Activated CD4-positive, alpha-beta T cell treated with anti-CD3 and anti-CD28 coated beads, Interleukin-2, amount 50 U/mL, for 4 hours (primary cell): ENCODE measurements at places on chromosomes 11 and 22.
A peak's percentile ranks its signal among the peaks of the same experiment; 100 is the strongest.

DNA sequence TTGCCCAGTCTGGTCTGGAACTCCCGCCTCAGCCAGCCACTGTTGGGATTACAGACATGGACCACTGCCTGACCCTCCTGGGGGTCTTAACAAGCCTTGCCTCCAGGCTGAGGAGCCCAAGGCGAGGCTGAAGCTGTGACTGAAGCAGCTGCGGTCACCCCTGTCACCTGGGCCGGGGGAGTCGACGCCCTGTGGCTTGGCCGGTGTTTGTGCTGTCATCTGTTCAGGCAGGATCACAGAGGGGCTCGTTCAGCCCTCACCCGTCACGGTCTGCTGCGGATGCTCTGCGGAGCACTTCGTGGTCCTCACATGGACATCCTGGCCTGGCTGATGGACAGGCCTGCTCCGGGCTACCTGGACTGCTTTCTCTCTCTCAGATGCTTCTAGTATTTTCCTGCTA is 23.8 kb downstream of the TRMU start:
- DNase-seq = no peak

DNA sequence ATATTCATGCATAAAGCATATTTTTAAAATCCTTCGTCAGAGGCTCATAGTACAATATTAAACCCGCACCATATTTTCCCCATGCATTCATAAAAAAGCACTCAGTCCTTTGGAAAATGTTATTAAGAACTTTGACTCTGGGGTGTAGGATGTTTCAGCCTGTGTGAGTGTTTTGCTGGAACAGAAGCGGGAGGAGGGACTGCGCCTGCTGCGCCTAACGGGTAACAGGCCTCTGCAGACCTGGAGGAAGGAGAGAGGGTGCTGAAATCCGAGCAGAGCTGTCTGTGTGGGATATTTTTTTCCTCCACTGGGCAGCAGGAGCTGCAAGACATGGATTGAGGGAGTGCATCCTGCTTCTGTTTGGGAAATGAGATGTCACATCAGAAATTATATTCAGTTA is 483.0 kb downstream of the BRD1 start:
- DNase-seq = no peak

DNA sequence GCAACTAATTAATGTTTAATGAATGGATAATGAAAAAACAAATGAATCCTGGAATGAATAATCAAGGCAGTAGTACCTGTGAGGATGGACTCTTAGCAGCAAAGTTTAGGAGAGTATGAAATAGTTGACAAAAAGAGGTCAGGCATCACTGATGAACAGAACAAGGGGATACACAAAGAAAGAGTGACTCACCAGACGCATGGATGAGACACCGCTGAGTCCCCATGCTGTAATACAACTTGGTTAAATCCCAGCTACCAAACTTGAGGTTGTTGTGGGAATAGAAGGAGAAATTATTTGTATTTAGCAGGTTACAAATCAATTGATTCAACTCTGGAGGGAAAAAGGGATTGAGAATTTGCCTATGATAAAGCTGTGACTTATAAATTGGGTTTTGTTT is 976.9 kb upstream of the TENM4 start:
- DNase-seq = no peak

- no peak for DNase-seq
These were observed 117.5 kb downstream of the WNT7B start for GRCh38 chr22:45859231-45860161.

DNA sequence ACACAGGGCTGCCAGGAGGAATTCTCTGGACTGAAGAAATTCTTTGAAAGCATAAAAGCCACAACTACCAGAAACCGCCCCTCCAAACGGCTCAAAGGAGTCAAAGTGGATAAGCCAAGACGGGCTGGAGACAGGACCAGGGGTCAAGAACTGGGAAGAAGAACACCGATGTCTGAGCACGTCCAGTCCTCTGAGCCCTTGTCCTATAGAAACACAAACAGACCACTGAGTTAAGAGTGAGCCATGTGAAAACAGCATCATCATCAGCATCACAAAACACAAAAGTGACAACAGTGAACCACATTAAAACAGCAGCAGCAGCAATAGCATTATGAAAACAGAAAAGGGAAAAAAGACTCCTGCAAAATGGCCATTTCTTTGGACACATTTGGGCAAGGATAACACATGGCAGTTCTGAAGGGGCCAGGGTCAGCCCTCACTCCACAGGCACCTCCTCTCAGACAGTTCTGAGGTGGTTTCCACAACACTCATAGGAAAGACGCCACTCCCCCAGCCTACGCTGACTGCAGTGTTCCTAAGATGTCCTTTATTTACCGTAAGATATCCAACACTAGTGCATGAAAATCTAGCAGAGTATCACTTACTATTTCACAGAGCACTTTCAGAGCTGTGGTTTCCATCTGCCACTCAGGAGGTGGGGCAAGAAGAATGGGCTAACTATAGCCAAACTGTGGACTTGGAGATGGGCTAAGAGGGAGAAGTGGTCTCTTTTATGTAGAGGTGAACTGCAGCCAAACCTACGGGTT is 28.6 kb upstream of the YPEL1 start:
- DNase-seq = peak; percentile 5

GRCh38 chr11:74256378-74257133 is 54.9 kb downstream of the P4HA3 start:
- DNase-seq = no peak

DNA sequence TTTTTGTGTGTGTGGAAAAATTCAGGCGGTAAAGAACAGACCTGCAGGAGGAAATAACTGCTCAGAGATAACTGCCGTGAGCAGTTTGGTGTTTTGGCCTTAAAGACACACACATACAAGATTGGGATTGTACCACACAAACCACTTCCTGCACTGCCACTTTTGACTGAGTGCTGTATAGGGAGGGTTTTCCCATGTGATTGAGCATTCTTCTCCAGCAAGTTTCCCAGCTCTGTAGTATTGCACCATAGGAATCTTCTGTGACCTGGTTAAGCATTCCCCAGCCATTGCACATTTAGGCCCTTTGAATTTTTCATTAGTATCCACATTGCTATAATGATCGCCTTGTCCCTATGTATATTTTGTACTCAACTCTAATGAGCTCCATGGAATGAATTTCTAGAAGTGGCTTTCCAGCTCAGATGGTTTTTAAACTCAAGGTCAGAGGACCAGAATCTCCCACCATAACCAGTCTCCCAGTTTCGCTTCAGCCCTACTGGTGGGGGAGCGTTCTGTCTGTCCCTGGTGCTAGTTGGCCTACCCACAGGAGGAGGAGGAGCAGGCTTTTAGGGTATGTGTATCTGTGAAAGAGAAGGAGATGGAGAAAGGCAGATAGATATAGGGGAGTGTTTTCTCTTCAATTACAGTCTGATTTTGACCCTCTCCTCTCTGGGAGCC is 9.3 kb downstream of the CD82 start:
- no peak for DNase-seq

GRCh38 chr11:90500922-90501568 is 278.2 kb upstream of the CHORDC1 start:
- DNase-seq = no peak

DNA sequence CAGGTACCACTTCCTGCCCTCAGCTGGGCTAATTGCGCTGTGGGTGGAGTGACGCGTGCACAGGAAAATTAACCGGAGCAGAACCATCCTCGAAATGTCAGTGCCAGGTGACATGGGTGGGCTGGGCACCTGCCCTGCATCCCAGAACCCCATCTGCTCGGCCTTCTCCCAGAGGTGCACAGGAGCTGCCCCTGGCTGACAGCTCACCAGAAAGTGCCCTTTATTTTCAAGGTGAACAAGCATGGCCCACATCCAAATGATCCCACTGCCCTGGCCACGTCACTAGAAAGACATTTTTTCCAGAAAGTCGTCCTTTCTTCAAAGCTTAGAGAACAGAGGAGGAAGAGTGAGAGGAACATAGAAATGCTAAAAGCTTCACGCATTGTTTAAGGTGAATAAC is 4.1 kb upstream of the ELFN2 start:
- DNase-seq = no peak

DNA sequence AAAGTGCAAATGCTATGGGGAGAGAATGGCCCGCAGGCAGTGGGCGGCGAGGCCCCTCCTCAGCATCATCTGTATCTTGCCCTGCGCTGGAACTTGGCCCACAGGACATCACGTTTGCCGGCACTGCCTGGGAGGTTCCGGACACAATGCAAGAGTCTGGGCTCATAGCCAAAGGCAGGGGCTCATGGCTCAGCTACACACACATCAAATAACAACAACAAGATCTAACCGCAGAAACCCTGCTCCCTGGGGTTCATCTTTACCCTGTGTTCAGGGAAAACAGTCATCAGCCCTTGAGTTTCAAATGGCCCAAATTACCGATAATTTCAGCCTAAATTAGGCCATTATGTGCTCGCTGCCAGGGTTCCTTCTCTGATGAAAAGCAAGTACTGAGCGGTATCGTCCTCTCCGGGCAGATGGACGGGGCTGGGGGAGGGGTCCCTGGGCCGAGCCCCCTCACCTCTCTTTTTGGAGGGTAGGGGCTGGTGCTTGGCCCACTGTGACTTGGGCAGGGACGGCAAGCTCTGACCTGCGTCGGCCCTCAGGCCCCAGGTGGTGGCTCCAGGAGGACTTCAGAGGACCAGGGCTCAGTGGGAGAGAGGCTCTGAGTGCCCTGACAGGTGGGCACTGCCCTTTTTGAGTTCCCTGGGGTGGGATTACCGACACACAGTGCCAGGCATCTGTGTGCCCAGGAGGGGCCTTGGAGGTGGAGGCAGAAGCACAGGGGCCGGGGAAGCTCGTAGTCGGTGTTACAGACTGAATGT is 25.0 kb upstream of the GAL start:
- no peak for DNase-seq

GRCh38 chr11:66529069-66529468 is 16.8 kb downstream of the ZDHHC24 start:
- DNase-seq = no peak

GRCh38 chr11:68803766-68804165 is 38.0 kb downstream of the CPT1A start:
- DNase-seq = no peak

GRCh38 chr11:30196400-30197206 is 34.2 kb upstream of the FSHB start:
- DNase-seq = peak; percentile 16

DNA sequence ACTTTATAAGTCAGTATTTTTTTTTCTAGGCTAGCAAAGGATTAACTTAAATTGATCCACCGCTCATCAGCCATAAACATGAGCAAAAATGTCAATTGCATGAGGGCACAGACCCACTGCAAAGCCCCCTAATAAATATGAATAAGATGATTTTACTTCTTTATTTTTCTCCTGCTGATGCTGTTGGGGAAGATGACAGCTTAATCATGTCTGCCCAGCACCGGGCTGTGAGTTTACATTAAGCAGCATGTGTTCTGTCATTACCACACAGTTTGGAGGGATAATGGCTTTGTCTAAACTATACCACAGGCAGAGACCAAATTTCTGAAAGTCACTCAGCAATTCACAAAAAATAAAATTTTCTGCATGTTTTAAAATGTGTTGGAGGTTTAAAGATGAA is 346.3 kb downstream of the LRRC4C start:
- DNase-seq = no peak

- DNase-seq = no peak
These were observed 29.0 kb downstream of the TRMU start for GRCh38 chr22:46364341-46365165.

- DNase-seq = no peak
These were observed 6.9 kb downstream of the SCGB1C1 start for GRCh38 chr11:199782-200181.

- no peak for DNase-seq
These were observed 105.5 kb downstream of the FAT3 start for GRCh38 chr11:92330114-92330513.

DNA sequence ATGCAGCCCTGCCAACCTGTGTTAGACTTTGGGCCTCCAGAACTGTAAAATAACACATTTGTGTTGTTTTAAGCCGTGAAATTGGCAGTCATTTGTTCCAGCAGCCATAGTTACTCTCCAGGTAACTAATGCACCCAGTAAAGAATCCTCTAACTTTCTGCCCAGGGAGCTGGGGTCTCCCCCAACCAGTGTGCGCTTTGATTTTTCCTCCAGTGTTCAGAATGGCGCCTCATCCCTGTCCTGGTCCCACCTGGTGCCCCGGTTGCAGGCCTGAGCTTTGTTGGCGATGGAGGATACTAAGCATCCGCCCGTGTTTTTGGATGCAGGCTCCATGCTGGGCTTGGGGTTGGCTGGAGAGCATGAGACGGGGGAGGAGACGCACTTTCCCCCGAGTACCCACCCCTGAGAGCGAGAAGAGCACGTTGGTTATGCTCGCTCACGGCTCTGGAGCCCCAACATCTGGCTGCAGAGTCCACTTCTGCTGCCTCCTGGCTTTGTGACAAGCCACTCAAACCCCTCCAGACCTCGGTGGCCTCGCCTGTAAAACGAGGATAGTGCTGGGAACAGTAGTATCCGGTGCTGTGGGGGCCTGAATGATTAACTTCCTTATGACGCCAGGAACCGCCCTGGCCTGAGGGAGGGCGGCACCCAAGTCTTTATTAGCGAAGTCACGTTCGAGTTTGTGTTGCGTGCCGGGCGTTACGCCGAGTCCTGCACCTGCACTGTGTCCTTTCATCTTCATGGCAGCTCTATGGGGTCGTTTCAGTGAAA is 25.8 kb downstream of the MRGPRD start:
- no peak for DNase-seq

GRCh38 chr11:8103909-8104308 is 22.9 kb downstream of the TUB start:
- DNase-seq = no peak

DNA sequence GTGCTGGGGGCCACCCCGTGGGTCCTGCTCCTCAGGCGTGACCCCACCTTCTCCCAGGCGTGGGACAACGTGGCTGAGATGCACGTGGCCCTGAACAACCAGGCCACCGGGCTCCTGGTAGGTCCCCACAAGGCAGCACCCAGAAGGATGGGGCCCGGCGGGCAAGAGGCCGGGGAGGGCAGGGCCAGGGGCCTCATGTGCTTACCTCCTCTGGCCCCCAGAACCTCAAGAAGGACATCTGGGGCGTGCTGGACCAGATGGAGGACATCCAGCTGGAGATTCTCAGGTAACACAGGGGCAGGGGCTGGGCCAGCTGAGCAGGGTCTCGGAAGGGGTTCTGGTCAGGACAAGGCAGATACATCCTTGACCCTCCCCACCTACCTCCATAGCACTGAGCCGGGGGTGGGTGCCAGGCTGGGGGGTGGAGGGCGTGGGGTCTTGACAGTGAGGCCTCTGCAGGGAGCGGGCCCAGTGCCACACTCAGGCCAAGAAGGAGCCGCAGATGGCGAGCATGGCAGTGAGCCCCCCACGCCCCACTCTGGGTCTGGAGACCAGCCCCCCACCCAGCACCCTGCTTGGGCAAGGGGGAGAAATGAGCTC is 186.3 kb downstream of the IGLL1 start:
- no peak for DNase-seq

DNA sequence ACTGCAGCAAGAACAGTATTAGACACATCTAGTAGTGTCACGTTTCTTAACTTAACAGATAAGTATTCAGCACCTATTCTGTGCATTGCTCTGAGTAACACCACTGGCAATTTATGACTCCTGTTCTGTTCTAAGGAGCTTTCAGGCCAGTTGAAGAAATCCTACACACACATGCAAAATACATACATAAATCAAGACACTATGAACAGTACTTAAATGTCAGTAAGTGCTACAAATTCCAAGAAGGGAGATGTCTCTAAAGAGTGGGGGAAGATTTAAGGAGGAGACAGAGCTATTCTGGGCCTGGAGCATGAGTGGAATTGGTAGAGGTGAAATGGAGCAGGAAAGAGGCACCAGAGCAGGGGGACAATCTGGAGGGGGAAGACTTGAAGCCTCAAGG is 46.2 kb upstream of the CLMP start:
- no peak for DNase-seq

GRCh38 chr22:32684822-32685187 is 116.7 kb upstream of the TIMP3 start:
- DNase-seq = no peak
